Activated CD4-positive, alpha-beta memory T cell treated with anti-CD3 and anti-CD28 coated beads, Interleukin-2, amount 10 ng/mL, durations not matched to agents 7 days and 5 days (primary cell): ENCODE measurements at places on chromosomes 3 and 15. TPM values are rescaled to one million over a fixed set of nuclear protein-coding genes. Genes with fewer than 3 reads are reported as not detected.

GRCh38 chr15:78007964-78008886 lies 69.3 kb downstream of the TBC1D2B start:
- no peak for DNase-seq

DNA sequence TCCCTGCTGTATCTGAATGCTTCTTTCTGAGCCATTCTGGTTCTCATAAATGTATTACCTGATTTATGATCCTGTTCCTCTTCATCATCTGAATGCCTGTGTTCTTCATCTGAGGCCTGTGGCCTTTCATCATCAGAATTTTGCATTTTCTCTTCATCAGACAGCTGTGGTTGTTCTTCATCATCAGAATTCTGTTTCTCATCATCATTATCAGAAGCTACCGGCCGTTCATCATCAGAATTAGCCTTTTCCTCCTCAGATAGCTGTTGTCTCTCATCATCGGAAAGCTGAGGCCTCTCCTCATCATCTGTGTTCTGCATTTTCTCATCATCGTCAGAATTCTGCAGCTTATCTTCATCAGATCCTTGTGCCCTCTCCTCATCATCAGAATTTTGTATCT lies 5.9 kb downstream of the LEO1 start:
- no peak for DNase-seq

- DNase-seq: no peak
Observed at GRCh38 chr3:79418855-79419621, 348.8 kb downstream of the ROBO1 start.

GRCh38 chr15:80785335-80785734 lies 6.2 kb downstream of the CEMIP start:
- DNase-seq: no peak

- no peak for DNase-seq
Observed at GRCh38 chr3:186790261-186790981, 7.0 kb downstream of the EIF4A2 start.

DNA sequence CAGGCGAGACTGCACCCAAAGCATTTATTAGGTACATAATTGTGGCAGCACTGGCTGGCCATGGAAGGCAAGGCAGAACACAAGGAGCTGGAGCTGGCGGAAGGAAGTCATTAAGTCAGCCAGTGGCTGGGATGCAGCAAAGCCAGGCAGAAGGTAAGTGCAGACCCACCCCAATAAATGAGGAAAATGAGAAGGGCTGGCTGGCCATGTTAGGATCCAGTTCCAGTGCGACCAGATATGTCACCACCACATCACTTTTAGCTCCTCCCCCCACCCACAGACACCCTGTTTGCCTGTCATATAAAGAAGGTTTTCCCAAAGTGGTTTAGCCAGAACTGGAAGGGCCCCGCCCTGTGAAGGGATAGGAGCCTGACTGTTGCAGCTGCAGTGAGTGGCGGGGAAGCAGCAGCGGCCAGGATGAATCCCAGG lies at the start of gene FURIN:
FURIN (plus strand) TSS at position 328 of the 429 bp plus-strand sequence. CDS start 7,153 bp downstream, outside the sequence.
- no peak for DNase-seq

GRCh38 chr3:74921676-74922075 lies 307.2 kb upstream of the CNTN3 start:
- no peak for DNase-seq

DNA sequence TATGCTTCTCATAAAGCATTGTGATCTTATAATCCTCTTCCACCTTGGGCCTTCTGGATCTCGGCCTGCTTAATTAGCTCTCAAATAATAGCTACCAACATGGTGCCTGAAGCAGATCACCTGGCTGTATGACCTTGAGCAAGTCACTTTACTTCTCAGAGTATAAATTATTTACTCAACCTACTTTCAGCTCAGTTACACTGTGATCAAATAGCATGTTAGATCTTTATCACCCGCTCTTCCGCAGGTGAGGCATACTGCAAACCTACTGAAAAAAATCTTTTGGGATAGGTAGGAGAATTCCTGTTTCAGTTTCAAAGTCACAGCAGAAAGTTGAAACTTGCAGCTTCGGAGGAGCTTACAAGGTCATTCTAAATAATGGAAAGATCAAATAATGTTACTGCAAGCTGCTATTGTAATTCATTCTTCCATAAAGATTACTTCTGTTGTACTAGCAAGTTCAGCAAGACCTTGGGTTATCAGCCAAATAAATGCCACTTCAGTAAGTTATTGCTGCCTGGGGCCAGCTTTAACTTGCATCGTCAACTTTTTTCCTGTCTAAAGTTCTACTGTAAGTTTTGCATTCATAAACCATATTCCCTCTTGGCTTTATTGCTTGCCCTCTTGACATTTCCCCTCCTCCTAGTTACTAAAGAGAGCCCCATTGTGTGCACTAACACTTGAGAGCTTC lies 268.4 kb upstream of the ATP11B start:
- DNase-seq: no peak

DNA sequence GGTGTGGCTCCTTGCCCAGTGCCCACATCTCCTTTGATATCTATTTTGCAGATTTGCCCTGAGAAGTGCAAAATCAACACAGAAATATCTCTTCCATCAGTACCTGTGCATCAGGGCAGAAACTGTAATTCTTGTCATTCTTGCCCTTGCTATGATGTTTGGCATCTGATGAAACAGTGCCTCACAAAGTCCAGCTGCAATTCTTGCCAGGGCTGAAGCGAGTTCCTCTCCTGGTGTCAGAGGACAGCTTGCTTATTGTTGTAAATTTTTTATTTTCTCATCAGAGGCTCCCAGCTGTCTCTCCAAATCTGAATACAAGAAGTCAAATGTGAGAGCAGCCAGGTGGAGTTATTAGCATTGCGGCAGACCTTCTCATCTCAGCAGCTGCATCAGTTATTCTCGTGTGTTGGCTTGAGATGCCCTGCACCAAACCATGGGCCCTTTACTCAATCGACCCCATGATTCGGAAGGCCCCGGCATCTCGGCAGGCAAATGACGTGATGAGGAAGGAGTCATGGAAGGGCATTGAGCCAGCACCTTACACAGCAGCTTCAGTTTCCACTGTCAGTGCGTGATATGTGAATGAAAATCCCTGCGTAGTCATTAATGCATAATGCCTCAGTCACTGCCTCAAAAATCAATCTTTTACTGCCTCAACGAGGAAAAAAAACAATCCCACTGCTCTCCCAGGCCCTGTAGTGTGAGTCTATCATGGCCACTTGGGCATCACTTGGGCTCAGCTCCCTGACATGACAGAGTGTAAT lies 93.4 kb downstream of the CCNL1 start:
- no peak for DNase-seq

- DNase-seq: no peak
Observed at GRCh38 chr3:141915016-141915415, 38.6 kb downstream of the ATP1B3 start.

GRCh38 chr3:148230473-148230872 lies 467.2 kb upstream of the AGTR1 start:
- no peak for DNase-seq

- DNase-seq: no peak
Observed at GRCh38 chr3:191356631-191357439, 26.5 kb upstream of the UTS2B start.

- no peak for DNase-seq
Observed at GRCh38 chr3:73509816-73510215, 114.9 kb downstream of the PDZRN3 start.

- DNase-seq: no peak
Observed at GRCh38 chr3:64224826-64225610, at the start of gene PRICKLE2. Gene PRICKLE2, minus strand, starts transcription at chr3:64225466. Its CDS starts 26,539 bp downstream, at chr3:64198927.

DNA sequence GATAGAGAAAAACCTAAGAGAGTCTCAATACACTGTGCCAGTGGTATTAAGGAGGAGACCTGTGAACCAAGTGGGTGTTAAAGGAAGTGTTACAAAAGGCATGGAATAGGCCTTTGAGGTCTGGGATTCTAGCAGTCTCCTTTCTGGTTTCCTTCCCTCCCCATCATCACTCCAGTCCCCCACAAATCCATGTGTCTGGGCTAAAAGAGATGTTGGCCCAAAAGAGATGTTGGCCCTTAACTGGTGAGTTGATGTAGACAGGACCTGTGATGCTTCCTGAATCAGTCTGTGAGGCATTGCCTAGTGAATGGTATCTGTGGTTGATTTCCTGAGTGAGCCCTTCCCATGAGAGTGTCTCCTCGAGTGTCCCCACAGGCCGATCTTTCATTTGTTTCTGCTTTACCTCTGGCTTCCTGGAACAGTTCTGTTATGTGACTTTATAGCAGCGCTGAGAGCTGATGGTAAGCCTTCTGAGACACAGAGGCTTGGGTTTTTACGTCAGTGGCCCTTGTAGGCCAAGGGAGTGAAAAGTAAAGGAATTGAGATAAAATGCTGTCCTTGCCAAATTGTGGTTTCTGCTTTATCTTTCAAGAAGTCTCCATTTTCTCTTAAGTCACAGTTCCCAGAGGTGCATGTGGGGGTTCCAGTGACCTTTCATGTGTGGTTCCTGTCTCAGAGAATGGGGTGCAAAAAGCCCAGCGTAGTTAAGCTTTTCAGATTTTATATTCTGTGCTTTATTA lies 87.8 kb downstream of the KLHL25 start:
- peak; percentile 49 for DNase-seq

Gene SENP2
- total RNA-seq: 33.6 TPM

Gene MESP2
- not detected for total RNA-seq

Gene GOLGA6L10
- 1.1 TPM for total RNA-seq

Gene GOLGA8T
- not detected for total RNA-seq

Gene ITIH4
- total RNA-seq: 16.2 TPM

Gene ABI3BP
- total RNA-seq: not detected

Gene CHRNA3
- total RNA-seq: not detected
